ENCODE measurements at places on chromosomes 3 and 15.

DNA sequence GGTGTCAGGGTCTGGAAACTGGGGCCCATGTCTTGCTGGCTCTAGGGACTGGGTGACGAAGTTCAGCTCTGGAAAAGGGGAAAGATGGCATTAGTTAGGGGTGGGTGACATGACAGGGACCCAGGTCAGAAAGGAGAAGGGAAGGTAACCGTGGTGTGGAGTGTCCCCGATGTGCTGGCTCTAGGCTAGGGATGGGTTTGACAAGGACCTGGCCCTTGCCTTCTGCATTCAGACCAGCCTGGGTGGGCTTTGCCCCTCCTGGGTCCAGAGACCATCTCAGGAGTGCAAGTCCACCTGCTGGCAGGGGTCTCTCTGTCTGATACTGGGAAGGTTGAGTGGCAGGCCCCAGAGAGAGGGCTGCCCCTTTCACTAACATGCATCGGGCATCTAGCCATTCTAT is 28.7 kb upstream of the ATP2B2 start:
- no peak for DNase-seq

DNA sequence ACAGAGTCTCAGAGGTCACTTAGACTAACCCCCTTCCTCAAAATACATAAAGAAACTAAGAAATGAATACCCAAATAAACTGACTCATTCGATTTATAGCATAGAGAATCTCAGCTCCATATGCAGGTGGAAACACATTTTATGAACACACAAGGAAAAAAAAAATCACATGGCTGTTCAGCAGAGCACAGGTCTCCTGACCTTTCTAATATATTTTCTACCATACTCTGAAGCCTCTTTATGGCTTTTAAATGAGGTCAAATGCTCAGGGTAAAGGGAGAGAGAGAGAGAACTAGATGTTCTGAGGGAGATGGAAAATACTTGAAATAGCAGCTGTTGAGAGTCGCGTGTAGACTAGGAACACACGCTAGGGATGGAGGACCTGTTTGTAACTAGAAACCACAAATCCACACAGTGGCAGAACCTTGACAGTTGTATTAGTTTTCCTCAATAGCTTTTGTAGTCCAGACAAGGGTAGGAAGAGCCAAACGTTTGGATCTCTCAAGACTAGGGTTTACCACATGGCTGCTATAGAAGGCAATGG is 165.3 kb downstream of the FMN1 start:
- DNase-seq = no peak

DNA sequence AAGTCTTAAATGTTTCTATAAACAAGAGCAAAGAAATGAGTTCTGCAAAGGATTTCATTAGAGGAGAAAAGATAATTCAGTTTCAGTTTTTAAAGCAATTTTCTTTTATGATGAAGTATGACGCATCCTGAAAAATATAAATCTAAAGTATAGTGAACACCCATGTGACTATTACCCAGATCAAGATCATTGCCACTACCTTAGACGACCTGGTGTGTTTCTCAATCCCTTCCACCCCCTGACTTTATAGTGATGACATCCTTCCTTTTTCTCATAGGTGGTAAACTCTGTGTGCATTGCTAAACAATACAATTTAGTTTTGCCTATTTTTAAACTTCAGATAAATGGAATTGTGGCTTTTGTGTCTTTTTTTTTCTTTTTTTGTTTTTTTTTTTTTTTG is 8.4 kb downstream of the STT3B start:
- DNase-seq = no peak

DNA sequence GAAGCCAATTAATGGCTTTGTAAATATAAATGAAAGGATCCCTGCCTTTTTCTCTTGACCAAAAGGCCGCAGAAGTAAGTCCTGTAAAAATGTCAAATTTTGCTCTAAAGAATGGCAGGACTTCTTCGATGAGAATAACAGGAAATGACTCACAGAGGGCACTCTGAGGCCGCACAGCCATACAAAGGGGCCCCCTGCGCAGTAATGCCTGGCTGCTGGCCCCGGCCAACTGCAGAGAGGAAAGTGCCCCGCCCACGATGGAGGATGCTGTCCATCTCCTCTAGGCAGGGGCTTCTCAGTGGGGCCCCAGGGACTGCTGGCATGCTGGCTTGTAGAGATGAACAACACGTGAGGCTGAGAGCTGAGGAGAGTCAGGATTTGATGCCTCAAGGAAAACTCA is 18.1 kb upstream of the SCN10A start:
- peak; percentile 21 for DNase-seq

GRCh38 chr3:46609944-46610722 is 2.2 kb upstream of the FAM240A start:
- no peak for DNase-seq

DNA sequence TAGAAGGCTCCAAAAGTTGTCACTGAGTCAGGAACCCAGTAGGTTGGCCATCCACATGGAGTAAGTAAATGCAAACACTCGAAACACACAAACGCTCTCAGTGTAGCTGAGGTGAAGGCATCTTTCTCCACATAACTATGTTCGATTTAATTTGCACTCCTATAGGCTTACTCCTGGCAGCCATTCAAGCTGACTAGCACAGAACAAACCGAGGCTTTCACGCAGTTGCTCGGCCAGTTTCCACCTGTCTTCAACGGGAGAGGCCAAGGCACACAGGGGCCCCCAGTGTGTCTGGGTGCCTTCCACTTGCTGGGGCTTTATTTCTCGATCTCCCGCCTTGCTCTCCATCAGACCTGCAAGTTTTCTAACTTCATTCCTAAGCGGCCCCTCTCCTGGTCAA is 18.9 kb downstream of the RGMA start:
- DNase-seq = no peak

DNA sequence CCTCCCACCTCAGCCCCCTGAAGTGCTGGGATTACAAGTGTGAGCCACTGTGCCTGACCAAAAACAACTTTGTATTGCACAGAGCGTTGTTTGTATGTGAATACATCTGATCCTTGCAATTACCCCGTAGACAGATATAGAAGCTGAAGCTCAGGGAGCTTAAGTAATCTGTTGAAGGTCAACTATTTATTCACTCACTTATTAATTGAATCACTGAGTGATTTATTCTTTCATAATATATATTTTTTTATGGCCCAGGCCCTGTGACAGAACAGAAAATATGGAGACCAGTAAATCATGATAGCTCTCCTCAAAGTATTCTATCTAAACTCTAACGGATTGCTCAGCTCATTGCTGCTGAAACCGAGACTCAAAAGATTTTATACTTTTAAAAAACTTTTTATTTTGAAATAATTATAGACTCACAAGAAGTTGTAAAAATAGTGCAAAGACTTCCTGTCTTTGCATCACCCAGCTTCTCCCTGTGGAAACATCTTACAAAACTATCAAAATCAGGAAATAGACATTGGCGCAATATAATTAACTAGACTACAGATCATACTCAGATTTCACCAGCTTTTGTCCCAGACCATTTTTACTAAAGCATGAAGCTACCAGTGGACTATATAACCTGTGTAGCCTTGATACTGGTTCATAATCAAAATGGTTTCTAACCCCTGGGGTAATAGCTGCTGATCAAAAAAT is 466.1 kb downstream of the PDCD6IP start:
- DNase-seq = no peak

DNA sequence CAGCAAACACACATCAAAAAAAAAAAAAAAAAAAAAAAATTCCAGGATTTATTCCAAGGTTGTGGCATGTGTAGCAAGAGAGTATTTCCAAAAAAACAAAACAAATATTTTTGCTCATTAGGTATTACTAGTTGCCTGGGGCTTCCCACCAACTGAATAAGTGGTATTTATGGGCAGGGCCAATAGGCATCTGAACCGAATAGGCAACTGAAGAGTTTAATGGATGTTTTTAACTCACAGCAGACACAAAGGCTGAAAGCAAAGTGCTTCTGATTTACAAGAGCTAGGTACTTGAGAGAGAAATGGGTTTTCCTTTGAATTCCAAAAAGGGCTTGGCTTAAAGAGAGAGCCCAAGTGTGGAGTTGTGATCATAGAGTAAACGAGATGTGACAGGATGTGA is 21.4 kb downstream of the EIF4E3 start:
- DNase-seq = no peak

- peak; percentile 37 for DNase-seq
These were observed 501 bp downstream of the DMXL2 start for GRCh38 chr15:51621936-51622603.

- no peak for DNase-seq
These were observed 25.4 kb upstream of the PSMD6 start for GRCh38 chr3:64048631-64049061.

DNA sequence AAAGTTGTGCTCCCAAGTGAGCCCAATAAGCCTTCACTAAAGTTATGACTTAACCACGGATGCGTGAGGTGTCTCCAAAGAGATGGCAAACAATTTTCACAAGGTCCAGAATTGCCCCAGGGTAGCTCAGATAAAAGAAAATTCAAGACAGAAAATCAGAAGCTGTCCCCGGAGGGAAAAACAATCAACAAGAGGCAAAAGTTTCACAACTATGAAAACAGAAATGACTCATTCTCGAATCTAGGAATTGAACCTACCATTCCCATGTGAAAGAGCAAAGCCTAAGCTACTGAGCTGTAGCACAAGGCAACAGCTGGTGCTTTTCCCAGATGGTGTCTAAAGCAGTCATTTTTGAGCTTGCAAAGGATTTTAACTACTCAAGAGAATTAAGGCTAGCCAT is 33.5 kb upstream of the MKRN3 start:
- DNase-seq = no peak

- DNase-seq = no peak
These were observed 24.2 kb downstream of the LOXL1 start for GRCh38 chr15:73950479-73950830.

GRCh38 chr15:85401108-85401774 is 20.8 kb downstream of the AKAP13 start:
- no peak for DNase-seq

Measured in mucosa of gallbladder (tissue), 1 donor.